ENCODE measurements at places on chromosomes 2 and 18. TPM values are rescaled to one million over a fixed set of nuclear protein-coding genes. Genes with fewer than 3 reads are reported as not detected.

- DNase-seq = peak; percentile 6
These were observed 60.0 kb downstream of the PIKFYVE start for GRCh38 chr2:208326016-208326415.

DNA sequence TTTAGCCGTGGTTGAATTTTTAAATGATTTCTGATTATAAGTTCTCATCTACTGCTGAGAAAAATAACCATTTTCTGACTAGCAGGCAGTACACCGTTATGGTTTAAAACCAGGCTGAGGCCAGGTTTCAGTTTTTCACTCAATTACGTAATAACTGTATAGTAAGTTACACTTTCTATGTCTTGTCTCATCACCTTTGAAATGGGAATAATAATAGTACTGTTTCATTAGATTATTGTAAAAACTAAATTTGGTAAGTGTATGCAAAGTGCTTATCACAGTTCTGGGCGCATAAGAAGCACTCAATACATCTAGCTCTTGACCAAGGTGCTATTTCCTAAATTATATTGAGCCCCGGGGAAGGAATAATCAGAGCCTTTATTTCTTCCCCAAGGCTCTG is 76.8 kb downstream of the LIMS1 start:
- DNase-seq = no peak

DNA sequence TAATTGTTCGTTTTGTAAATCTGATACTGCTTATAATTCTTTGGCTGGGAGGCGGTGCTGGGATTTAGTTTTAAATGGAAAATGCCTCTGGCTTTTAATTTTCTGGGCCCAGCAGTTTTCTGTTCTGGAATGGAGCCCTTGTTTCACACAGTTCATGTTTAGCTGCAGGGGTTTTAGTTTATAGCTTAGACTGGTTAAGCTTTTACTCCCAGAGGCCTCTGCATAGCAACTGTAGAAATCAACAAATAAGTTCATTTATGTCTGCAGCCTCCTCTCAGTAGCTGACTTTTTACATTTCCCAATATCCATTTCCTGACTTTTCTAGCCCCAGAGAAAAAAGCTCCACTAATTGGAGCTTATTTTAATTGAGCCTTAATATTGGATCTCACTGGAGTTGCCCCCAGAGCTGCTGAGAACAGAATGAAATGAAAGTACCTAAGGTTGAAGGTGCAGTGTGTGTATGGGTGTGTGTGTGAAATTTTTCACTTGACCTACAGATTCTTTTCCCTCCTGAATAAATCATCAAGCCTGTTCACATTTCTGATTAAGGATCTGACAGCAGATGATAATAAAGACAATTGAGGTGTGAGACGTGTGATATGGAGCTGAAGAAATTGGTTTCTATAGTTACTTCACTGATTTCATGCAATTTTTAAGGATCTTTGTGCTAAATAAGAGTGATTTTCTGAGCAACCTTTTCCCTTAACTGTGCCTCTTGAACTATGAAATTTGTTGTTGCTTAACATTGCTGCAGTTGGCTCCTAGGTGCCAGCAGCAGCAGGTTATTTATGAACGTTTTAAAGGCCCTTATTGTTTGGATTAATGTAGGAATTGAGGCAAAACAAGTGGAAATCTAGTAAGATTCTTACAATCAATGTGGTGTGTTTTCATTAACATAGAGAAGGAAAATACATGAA is 109.6 kb downstream of the TAF4B start:
- DNase-seq = no peak

- no peak for DNase-seq
These were observed 136.5 kb downstream of the TXNL1 start for GRCh38 chr18:56501896-56502295.

DNA sequence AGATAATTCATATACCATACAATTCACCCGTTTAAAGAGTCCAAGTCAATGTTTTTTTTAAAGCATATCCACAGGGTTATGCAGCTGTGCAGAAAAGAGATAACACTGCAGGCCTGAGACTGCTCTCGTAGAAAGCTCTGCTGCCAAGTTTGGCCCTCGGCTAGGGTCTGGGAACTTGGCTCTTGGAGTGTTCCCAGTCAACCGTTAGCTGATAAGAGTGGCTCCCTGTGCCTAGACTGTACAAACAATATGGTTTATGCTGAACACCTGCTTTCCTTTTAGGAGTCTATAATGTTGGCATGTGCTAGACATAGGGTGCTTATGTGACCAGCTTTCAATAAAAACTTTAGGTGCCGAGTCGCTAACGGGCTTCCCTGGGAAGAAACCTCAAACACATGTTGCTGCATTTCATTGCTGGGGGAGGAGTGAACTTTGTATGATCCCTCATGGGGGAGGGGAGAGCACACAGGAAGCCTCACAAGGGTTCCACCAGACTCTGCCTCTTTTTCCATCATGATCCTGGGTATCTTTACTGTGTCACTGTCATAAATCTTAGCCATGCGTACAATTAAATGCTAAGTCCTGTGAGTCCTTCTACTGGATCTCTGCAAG is 34.7 kb downstream of the RFX8 start:
- no peak for DNase-seq

DNA sequence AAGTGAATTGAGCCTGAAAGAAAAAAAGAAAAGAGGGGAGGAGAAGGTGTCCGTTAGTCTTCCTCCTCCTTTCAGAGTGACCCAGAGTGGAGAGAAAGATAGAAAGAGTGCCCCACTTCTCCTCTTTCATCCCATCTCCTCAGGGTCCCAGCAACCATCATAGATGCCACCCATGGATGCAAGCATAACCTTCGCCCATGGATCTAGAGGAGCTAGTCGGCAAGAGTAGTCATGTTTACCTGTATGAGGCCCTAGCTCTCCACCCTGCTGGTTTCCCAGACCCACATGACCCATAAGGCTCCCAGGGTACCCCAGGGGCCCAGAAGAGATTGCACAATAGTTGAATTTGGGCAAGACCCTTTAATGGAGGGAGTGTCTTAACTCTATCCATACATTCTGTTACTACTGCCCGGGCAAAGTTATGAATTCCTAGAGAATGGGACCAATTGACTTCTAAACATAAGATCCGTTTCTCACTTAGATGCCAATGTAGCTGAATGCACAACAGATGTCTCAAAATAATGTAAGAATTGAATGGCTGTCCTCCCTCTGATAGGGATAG is 56.1 kb upstream of the CDCA7 start:
- DNase-seq = no peak

DNA sequence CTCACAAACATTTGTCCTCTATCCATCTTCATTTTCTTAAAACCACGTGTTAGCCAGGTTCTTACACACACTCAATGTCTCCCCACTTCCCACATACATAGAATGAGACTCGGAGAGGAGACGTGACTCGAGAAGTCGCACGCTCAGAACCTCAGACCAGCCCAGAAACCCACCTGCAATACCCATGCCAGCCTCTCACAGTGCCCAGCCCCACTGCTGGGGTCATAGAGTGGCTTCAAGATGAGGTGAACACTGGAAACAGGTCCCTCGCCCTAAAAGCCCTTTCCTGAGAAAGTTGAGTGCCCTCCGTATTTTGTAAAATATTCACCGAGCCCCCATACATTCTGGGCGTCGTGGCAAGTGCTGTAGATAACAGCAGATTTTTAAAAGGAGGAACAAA is 487.4 kb downstream of the EIPR1 start:
- DNase-seq = no peak

DNA sequence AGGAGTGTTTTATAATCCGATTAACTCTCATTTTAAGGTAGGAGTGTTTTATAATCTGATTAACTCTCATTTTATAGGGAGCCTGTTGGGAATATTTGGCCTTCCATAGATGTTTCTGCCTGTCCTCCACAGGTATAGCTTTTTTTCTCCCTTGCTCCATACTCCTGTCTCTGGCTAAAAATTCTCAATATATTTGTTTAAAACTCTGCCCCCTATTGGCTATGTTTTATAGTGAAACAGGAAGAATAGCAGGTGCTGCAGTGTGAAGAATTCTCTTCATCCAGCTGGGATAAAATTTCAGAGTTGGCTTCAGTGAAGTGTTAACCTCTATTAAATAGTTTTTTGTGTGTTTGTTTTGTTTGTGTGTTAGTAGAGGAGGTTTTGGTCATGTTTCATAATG is 1046.0 kb upstream of the TMEFF2 start:
- no peak for DNase-seq

DNA sequence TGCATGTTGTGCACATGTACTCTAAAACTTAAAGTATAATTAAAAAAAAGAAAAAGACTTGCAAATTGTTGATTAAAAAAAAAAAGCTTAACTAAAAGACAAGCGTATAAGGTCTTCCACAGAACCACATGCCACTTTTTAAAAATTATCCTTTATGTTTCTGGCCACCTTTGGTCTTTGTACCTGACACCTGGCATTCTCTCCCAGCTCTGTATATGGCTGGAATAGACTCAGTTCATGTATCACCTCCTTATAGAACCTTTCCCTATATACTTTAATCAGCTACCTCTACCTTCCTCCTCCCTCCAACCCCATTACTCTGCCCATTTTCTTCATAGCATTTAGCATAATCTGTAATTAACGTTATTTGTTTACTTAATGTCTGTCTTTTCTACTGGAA is 32.6 kb downstream of the HYCC2 start:
- no peak for DNase-seq

DNA sequence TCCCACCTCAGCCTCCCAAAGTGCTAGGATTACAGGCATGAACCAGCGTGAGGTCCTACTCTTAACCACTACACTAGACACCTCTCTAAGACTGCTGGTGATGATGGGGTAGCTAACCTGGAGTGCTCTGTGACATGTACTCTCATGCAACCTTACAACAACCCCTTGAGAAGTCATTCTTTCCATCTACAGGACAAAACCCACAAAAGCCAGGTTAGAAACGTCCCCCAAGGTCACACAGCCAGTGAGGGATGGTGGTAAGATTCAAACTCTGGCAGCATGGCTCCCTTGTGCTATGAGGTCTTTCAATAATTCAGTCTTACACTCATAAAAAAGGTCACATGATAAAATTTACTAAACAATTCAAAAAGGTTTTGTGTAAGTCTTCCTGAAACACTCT is 94.8 kb upstream of the SERTAD2 start:
- DNase-seq = no peak

GRCh38 chr18:33195795-33196194 is 244.7 kb downstream of the CCDC178 start:
- DNase-seq = no peak

GRCh38 chr2:225122583-225123486 is 80.6 kb upstream of the DOCK10 start:
- peak; percentile 15 for DNase-seq

GRCh38 chr2:2647141-2647541 is 316.1 kb upstream of the MYT1L start:
- DNase-seq = no peak

- DNase-seq = no peak
These were observed 187.4 kb downstream of the PHLPP1 start for GRCh38 chr18:62902776-62903175.

- no peak for DNase-seq
These were observed 136.7 kb upstream of the CAVIN2 start for GRCh38 chr2:191983591-191983990.

DNA sequence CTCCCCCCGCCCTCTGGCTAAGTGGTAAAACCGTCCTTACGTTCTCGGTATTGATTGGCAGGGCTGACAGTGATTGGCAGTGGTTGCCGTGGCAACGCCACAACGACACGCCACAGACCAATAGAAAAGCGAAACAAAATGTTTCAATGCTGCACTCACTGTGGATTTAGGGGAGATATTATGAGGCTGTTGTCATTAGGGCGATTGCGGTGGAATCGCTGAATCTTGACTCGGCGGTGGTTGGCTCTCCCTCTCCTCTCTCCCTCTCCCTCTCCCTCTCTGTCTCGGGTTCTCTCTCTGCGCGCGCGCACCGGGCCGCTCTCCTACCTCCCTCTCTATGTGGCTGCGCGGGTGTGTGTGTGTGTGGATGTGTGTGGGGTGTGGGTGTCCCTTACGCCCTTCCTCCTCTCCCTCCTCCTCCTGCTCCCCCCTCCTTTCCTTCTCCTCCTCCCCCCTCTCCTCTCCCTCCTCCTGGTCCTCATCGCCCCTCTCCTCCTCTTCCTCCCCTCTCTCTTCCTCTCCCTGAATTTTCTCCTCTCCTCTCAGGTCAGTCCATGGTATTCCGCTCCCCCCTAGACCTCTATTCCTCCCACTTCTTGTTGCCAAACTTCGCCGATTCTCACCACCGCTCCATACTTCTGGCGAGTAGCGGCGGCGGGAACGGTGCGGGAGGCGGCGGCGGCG is at the start of gene SIX3:
SIX3 (plus strand) TSS at position 152 of the 684 bp plus-strand sequence; CDS start at position 555, 403 bp downstream.
- DNase-seq = peak; percentile 48

DNA sequence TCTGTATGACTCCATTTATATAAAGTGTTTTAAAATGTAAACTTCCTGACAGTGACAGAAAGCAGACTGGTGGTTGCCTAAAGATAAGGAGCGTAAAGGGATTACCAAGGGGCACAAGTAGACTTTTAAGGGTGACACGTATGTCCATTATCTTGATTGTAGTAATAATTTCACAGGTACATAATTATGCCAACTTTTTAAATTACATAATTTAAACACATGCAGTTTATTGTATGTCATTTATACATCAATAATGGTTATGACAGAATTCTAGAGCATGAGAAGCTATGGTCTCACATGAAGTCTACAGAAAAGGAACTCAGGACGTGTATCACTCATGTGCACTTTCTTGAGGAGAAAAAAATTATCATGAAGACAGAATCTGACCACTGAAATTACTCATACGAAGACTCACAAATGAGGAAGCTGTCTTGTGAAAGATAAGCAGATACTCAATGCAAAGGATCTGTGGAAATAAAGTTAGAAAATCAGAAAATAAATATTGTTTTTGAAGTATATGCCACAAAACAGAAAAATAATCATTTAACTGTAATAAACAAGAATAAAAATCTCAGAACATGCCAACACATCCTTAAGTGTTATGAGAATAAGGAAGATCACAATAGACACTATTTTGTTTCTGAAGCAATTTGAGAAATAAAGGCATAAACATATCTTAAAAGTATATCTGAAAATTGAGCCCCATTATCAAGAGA is 84.4 kb downstream of the TMEM131 start:
- no peak for DNase-seq

GRCh38 chr18:57843386-57843785 is 40.3 kb upstream of the ATP8B1 start:
- no peak for DNase-seq

Gene FASTKD2
- 56.0 TPM for total RNA-seq

Gene RIT2
- total RNA-seq = 9.5 TPM

Gene CYTIP
- 0.27 TPM for total RNA-seq

Gene GKN1
- total RNA-seq = not detected

Gene MAP3K19
- 3.1 TPM for total RNA-seq

Gene EMILIN1
- total RNA-seq = 2.4 TPM

Gene ARHGEF33
- total RNA-seq = 26.1 TPM

Gene SCYGR4
- total RNA-seq = not detected

Gene TMEM247
- not detected for total RNA-seq

Gene NETO1
- total RNA-seq = 57.7 TPM

Measured in cerebellum (tissue), 4 donors.